DND-41 (cell line): ENCODE measurements at places on chromosomes 16 and 17.

- no peaks in the 10 kb centered on the region for H3K4me1 ChIP-seq
- DNase-seq: no peak
- no peaks in the 10 kb centered on the region for H3K27me3 ChIP-seq
- no peaks in the 10 kb centered on the region for H3K36me3 ChIP-seq
- no peak overlapping the region for H3K27ac ChIP-seq
Observed at GRCh38 chr17:79715943-79716797, 14.6 kb upstream of the ENPP7 start.

GRCh38 chr16:11800382-11800718 lies 3.3 kb upstream of the ZC3H7A start:
- H3K27ac ChIP-seq: no peak overlapping the region
- DNase-seq: no peak
- no peak overlapping the region for H3K4me3 ChIP-seq
- no peaks in the 10 kb centered on the region for H3K27me3 ChIP-seq

DNA sequence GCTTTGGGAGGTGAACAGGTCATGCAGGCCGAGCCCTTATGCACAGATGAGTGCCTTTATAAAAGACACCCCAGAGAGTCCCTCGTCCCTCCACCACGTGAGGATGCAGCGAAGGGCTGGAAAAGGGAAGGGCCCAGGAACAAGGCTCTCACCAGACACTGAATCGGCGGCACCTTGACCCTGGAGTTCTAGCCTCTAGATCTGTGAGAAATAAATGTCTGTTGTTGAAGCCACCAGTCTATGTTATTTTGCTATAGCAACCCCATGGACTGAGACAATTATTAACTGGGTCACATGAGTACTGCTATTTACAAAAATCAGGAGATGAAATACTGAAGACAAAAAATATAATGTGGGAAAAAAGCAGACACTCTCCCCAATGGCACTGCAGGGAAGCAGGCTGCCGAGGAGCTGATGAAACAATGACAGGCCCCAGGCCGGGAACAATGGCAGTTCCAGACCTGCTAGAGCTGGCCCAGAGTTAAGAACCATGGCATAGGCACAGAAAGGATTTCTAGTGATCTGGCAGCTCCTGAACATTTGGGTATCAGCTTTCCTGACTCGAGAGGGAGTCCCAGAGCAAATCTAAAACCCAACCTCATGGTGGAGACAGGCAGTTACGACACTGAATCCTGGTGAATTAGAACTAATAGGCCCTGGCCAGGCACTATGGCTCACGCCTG lies 17.8 kb upstream of the GGA2 start:
- H3K36me3 ChIP-seq: peaks cover 72% of the 10 kb centered on the region
- DNase-seq: no peak
- H3K27ac ChIP-seq: no peak overlapping the region
- H3K4me1 ChIP-seq: no peaks in the 10 kb centered on the region
- H3K27me3 ChIP-seq: no peaks in the 10 kb centered on the region

- H3K4me3 ChIP-seq: no peak overlapping the region
- peaks cover 13% of the 10 kb centered on the region for H3K4me1 ChIP-seq
Observed at GRCh38 chr17:17506893-17507464, 10.8 kb upstream of the RASD1 start.

- H3K4me3 ChIP-seq: no peak overlapping the region
- no peaks in the 10 kb centered on the region for H3K4me1 ChIP-seq
- no peaks in the 10 kb centered on the region for H3K36me3 ChIP-seq
- no peak overlapping the region for H3K27ac ChIP-seq
- no peaks in the 10 kb centered on the region for H3K27me3 ChIP-seq
Observed at GRCh38 chr16:48507886-48508285, 102.1 kb downstream of the N4BP1 start.

GRCh38 chr17:72258711-72259110 lies 137.9 kb downstream of the SOX9 start:
- DNase-seq: no peak
- H3K36me3 ChIP-seq: no peaks in the 10 kb centered on the region
- no peaks in the 10 kb centered on the region for H3K27me3 ChIP-seq
- H3K4me3 ChIP-seq: no peak overlapping the region
- H3K4me1 ChIP-seq: no peaks in the 10 kb centered on the region

- H3K4me3 ChIP-seq: no peak overlapping the region
- peaks cover 3% of the 10 kb centered on the region for H3K27me3 ChIP-seq
- H3K36me3 ChIP-seq: no peaks in the 10 kb centered on the region
- no peak overlapping the region for H3K27ac ChIP-seq
Observed at GRCh38 chr16:7436306-7436705, 103.7 kb downstream of the RBFOX1 start.

GRCh38 chr16:4410335-4411075 lies 5.9 kb downstream of the CORO7 start:
- no peak for DNase-seq
- H3K27me3 ChIP-seq: no peaks in the 10 kb centered on the region
- H3K4me1 ChIP-seq: peaks cover 24% of the 10 kb centered on the region
- no peak overlapping the region for H3K4me3 ChIP-seq
- H3K27ac ChIP-seq: no peak overlapping the region

GRCh38 chr16:11793840-11794239 lies 3.2 kb downstream of the ZC3H7A start:
- H3K27me3 ChIP-seq: no peaks in the 10 kb centered on the region
- DNase-seq: no peak
- H3K4me1 ChIP-seq: peaks cover 44% of the 10 kb centered on the region

DNA sequence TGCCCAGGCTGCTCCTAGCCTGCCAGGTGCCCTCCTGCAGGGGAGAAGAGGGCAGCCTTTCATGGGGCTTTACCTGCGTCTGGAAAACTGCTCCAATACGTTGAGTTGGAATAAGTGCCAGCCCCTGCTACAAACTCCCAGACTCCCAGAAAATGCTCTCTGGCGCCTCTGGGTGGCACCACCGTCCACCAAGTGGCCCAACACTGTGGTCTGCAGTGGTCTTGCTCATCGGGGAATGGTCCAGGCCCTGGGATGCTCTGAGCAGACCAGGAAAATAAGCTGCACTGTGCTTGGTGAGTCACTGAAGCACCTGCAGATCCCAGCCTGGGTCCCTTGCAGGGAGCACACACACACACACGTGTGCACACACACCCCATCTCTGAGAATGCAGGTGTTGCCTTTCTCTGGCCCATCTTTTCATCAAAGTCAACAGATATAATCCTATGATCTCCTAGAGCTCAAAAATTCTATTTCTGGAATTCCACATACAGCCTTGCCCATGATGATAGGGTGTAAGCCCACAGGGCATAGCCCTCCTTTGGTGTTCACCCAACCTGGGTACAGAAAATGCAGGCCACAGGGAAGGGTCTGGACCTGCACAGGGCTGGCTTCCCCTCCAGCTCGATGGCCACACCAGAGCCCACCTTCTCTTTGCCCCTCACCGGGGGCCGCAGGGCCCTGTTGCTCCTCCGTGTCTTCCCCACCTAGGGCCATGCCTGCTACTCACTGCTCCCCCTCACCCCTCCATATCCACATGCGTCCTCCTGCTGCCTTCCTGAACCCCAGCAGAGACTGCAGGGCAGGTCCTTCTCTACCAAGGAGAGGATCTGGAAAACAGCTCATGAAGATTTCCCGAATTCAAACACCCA lies 20.5 kb downstream of the CDIP1 start:
- no peak overlapping the region for H3K27ac ChIP-seq
- no peak for DNase-seq
- H3K36me3 ChIP-seq: 0 out of 2 replicates have a peak, but pooled peaks cover 3% of the 10 kb centered on the region
- peaks cover 6% of the 10 kb centered on the region for H3K4me1 ChIP-seq
- no peak overlapping the region for H3K4me3 ChIP-seq

GRCh38 chr17:59558039-59558438 lies 7.4 kb upstream of the DHX40 start:
- no peak overlapping the region for H3K27ac ChIP-seq
- no peaks in the 10 kb centered on the region for H3K27me3 ChIP-seq
- DNase-seq: no peak

GRCh38 chr16:24771779-24772157 lies 42.3 kb downstream of the TNRC6A start:
- no peak for DNase-seq
- H3K4me1 ChIP-seq: no peaks in the 10 kb centered on the region
- no peaks in the 10 kb centered on the region for H3K27me3 ChIP-seq
- H3K27ac ChIP-seq: no peak overlapping the region
- H3K36me3 ChIP-seq: peaks cover 51% of the 10 kb centered on the region
- no peak overlapping the region for H3K4me3 ChIP-seq

- peaks cover 54% of the 10 kb centered on the region for H3K36me3 ChIP-seq
- peak; percentile 80 for DNase-seq
- peak overlapping the region; percentile 98 for H3K27ac ChIP-seq
Observed at GRCh38 chr17:58006560-58006923, 504 bp downstream of the SRSF1 start.

- H3K4me3 ChIP-seq: no peak overlapping the region
- H3K27ac ChIP-seq: no peak overlapping the region
- H3K36me3 ChIP-seq: peaks cover 21% of the 10 kb centered on the region
- H3K4me1 ChIP-seq: peaks cover 5% of the 10 kb centered on the region
- no peaks in the 10 kb centered on the region for H3K27me3 ChIP-seq
Observed at GRCh38 chr16:47538472-47538871, 77.3 kb downstream of the PHKB start.

GRCh38 chr17:57215317-57215716 lies 41.0 kb upstream of the MSI2 start:
- peaks cover 2% of the 10 kb centered on the region for H3K27me3 ChIP-seq
- DNase-seq: no peak
- no peaks in the 10 kb centered on the region for H3K4me1 ChIP-seq
- no peak overlapping the region for H3K27ac ChIP-seq
- H3K36me3 ChIP-seq: no peaks in the 10 kb centered on the region
- no peak overlapping the region for H3K4me3 ChIP-seq

DNA sequence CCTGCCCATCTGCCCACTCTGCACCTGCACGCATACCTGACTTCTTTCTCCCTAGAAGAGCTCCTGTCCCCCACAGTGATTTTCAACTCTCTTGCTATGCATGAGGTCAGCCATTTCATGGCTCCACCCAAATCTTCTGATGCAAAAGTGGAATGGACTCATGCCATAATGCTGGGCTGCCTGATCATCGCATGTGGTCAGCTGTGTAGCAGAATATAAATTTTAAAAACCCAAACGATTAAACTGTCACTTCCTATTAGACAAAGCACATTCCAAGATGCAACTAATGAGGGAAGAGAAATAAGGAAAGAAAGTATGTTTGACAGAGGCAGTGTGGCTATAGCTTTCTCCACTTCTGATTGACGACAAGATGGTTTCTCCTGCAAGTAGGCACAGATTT lies 26.1 kb downstream of the GRIN2A start:
- H3K27me3 ChIP-seq: peaks cover 6% of the 10 kb centered on the region
- no peak overlapping the region for H3K4me3 ChIP-seq
- no peaks in the 10 kb centered on the region for H3K36me3 ChIP-seq
- H3K4me1 ChIP-seq: no peaks in the 10 kb centered on the region
- DNase-seq: no peak
